Stimulated activated CD4-positive, alpha-beta T cell treated with anti-CD3 and anti-CD28 coated beads, Interleukin-1b, Interleukin-23, amount 100 ng/mL, for 1 hour (primary cell): ENCODE measurements at places on chromosomes 4 and X.

DNA sequence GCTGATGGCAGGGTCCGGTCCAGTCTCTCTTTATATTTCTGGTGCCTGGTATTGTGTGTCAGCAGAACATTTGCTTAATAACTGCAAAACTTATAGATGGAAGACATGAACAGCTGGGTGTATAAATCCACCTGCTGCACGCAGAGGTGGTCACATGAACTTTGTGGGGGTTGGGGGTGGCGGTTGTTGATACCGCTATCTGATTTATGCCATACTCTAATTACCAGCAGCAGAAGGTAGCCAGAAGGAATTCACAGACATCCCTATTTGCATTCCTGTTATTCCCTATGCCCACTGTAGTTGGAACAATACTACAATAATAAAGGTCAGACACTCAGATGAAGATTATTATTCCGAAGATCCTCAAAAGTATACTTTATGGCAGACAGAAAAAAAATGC, 121.6 kb upstream of the PUDP start:
- DNase-seq, result no peak

- no peak for DNase-seq
Observed at GRCh38 chr4:172348426-172348825, 535.2 kb downstream of the GALNTL6 start.

- no peak for DNase-seq
Observed at GRCh38 chr4:8058031-8058479, 100.6 kb downstream of the ABLIM2 start.

GRCh38 chrX:128438082-128438481, 385.9 kb upstream of the ACTRT1 start:
- DNase-seq, result no peak

GRCh38 chrX:68428431-68428830, 4.9 kb downstream of the OPHN1 start:
- no peak for DNase-seq

GRCh38 chr4:148044912-148045352, 313.0 kb downstream of the ARHGAP10 start:
- no peak for DNase-seq

DNA sequence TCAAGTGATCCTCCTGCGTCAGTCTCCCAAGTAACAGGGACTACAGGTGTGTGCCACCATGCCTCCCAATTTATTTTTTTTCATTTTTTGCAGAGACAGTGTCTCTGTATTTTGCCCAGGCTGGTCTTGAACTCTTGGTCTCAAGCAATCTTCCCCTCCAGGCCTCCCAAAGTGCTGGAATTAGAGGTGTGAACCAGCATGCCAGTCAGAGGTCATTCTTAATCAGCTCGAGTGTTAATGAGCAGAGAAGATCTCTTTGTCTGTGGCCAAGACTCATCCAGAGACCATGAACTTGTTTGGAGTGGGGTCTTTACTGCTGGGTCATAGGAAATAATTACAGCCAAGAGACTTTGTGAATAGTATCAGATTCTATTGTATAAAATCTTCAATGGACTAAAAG, 99.2 kb upstream of the AP1S2 start:
- no peak for DNase-seq

GRCh38 chr4:56764775-56765174, 56.7 kb downstream of the SPINK2 start:
- DNase-seq, result no peak

DNA sequence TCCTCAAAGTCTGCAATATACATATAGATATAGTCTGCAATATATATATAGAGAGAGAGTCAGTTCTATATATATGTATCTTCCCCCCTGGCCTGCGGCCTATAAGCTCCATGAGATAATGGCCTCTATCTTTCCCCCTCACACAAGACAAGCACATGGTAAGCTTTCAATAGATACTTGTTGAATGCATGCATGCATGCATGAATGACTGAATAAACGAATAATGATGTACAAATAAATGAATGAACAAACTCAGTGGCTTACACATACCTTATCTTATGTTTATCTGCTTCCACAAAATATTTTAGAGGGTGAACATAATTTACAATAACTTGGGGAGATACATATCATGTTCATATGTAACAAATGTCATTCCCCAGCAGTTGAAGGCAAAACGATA, 6.3 kb upstream of the GPM6A start:
- no peak for DNase-seq

DNA sequence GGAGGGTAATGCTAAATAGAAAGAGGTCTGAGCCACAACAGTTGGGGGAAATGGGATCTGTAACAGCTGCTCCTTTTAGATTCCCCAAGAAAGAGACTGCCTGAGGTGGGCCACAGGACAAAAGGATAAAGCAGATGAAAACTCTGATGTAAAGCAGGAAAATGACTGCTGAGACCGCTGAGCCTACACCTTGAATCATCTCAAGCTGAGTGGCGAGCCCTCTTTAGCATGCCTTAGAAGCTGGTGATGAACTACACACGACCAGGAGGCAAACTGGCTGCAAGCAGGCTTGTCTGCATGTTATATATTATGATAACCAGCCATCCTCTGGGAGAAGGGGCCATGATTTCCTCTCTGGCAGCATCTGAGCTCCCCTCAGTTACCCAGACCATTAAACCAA, 88.4 kb downstream of the TTC29 start:
- no peak for DNase-seq

DNA sequence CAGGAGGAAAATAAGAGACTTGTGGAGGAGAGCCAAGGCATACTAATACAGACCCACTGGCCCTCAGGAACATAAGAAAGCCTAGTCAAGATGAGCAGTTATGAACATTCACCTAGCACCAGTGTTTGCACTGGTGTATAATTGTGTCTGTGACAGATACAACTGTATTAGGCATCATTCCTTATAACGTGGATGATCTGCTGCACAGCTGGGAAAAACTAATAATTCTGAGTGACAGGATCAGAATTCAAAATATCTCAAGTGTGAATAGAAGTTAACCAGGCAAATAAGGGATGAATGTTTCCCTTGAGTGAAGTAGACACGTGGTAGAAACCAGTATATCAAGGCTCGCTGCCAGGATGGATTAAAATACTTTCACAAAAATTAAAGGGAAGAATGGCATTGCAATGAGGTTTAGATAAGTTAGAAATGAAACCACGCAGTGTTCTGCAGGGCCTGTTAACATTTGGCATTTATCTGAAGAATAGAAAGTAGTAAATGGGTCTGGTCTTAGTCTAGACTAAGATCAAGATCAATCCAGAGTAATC, 325.9 kb downstream of the EPHA5 start:
- DNase-seq, result no peak

DNA sequence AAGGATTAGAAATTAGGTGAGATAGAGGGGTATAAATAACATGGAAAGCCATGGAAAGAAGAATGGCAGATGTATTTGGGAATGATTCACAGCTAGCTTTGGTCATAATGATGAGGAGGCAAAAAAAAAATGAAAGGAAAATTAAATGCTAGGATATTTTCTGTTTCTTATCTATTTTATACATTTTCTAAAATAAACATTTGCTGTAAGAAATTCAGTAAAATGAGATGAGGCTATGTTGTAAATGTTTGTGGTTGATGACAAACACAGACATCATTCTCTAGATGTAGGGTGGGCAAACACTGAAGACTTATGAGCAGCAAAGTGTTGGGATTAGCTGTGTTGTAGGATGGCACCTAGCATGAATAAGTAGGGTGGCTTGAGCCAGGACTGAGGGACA, 407.1 kb downstream of the IL15 start:
- DNase-seq, result no peak

DNA sequence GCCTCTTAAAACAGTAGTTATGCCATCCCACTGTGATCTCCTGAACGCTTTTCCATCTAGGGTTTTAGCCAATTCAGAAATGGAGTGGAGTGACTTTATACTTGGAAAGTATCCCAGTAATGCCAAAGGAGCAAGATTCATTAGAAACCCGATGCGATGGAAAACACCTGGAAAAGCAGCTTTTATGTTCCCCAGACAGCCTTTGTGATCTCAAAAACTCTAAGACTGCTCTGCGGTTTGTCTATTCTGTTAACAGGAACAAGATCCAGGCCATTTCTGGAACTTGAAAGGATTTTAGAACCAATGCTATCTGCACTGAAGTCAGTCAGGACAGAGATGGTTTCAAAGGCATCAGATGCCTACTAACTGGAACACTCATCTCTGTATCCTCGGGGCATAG, 145.1 kb downstream of the APBB2 start:
- no peak for DNase-seq

DNA sequence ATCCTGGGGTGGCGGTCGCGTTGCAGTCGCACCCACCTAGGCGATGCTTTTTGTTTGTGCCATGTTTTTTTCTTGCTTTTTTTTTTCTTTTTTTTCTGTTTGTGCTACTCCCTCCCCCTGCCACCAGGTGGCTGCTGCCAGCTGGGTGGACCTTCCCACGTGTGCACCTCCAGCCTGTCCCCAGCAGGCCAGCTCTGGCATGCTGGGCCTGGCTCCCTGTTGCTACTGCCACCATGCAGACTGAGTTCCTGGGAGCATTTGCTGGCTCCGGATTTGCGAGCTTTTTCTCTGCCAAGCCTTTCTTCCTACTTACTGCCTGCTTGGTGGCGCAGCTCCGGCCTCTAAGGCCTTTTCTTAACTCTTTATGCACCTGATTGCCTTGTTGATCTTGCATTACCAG, 161.2 kb upstream of the WDFY3 start:
- no peak for DNase-seq

DNA sequence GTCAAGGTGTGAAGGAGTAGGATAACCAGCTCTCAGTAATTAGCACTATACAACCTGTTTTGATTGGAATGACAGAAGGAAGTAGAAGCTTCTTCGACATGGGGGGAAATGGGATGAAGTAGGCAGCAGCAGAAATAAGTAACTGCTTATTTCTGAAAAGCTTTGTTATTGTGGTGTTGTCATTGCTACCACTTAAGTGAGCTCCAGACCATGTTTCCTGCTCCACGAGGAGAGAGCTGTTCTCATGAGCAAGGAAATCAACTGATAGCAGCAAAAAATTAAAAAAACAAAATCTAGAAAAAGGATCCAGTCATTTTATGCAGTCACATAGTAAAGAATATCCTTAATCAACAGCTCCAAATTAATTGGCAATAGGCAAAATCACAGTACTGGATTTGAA, 106.1 kb upstream of the TLL1 start:
- no peak for DNase-seq

DNA sequence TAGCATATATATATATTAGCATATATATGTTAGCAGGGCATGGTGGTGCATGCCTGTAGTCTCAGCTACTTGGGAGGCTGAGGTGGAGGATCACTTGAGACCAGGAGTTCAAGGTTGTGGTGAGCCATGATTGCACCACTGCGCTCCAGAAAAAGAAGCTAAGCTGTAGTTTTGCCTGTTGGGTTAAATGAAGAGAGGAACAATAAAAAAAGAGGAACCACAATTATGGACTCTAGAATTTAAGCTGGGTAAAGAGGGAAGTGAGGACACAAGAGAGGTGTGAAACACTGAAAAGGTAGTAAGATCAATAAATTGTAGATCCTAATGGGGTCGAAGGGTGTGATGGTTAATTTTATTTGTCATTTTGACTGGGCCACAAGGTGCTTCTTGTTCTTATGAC, 40.5 kb upstream of the HSD17B10 start:
- DNase-seq, result no peak

GRCh38 chrX:130028196-130028595, 45.8 kb downstream of the BCORL1 start:
- DNase-seq, result peak; percentile 17

- DNase-seq, result no peak
Observed at GRCh38 chr4:25818876-25819275, 43.9 kb downstream of the SEL1L3 start.
